ENCODE measurements at places on chromosomes 2 and 18.

DNA sequence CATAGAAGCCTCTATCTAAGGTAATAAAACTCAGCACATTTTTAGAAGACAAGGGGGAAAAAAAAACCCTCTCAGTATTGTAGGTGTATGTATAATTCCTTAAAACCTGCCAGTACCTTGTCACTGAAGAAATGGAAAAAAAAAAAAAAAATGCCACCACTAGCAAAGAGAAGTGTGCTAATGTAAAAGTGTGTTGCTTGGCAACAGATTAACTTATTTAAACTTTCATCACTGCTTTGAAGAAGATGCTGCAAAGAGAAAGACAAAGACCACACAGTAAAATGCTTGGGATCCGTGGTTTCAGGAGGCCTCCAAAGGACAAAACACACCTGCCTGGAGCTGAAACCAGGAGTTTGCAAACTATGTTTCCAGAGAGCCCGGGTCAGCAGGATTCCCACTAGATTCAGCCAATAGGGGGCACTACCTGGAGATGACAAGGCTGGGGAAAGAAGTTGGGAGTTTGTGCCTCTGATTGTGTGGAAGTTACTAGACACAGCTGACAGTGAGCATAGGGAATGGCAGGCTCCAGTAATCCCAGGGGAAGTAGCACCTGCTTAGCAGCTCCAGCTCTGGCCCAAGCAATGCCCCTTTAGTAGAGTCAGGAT is 169.1 kb upstream of the TRIB2 start:
- no peak for DNase-seq

- no peak for DNase-seq
Observed at GRCh38 chr2:69081001-69081580, 68.1 kb downstream of the ANTXR1 start.

DNA sequence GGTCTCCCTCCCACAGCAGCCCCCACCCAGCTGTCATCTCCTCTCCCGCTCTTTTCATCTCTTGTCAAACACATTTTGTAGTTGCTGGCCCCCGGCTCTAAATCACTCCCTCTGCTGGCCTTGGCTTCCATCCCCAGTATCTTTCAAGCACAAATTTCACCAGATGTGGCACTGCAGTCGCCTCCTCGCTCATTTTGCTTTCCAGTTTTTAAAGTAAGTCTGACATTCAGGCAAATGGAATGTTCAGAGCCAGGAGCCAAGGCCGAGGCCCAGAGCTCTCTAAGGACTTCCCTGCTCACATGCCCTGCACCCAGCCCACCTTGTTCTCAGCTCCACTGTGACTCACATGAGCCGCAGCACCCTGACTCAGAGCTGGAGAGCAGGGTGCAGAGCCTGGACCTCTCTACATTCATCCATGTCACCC is 158.4 kb downstream of the GALNT14 start:
- no peak for DNase-seq

- DNase-seq = no peak
Observed at GRCh38 chr18:24546307-24546706, 85.9 kb downstream of the HRH4 start.

- no peak for DNase-seq
Observed at GRCh38 chr2:238101891-238102841, 2.0 kb downstream of the ESPNL start.

DNA sequence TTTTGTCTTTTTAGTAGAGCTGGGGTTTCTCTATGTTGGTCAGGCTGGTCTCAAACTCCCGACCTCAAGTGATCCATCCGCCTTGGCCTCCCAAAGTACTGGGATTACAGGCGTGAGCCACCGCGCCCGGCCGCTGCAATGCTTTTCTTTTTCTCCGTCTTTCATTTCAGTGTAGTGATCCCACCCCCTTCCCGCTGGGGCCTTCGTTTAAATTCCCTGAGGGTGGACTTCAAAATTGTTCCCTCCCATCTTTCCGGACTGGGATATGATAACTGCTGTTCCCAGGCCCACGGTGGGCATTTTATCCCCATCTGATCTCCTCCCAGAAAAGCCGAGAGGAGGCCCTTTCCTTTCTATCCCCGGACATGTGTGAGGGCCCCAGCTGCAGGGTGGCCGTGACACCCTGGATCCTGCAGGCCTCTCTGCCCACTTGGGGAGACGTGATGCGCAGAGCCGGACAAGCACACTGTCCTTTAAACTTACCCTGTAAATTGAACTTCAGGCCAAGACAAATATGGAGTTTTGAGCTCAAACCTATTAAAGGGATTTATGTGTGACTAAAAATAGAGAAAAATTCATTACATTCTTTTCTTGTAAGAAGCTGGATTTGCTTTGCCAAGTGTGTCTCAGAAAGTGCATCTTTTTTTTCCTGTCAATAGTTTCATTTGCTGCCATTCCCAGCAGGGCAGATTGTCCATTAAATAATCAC is 54.5 kb upstream of the AFF3 start:
- no peak for DNase-seq

DNA sequence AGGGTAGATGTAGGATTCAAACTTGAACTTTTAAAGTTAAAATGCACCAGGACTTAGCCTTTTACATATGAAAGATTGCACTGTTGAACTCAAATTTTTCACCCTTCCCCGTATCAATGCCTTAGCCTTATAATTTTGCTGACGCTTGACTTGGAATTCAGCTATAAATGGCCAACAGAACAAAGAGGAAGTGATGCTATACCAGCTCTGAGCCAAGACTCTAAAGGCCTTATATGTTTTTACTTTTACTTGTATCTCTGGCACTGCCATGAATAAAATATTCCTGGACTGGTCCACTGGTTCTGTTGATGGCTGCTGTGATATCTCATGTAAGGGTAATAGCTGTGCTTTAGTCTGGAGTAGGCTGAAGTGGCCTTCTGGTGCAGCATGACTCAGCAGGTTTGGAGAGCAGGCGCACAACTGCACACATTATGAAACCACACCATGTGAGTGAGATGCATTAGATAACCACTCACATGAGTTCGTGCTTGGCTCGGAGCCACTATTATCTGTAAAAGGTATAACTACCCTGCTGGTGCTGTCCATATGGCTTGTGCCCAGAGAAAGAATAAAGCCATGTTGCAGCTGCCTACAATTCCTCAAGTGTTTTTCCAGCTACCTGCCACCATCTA is 8.4 kb upstream of the IER3IP1 start:
- DNase-seq = no peak

DNA sequence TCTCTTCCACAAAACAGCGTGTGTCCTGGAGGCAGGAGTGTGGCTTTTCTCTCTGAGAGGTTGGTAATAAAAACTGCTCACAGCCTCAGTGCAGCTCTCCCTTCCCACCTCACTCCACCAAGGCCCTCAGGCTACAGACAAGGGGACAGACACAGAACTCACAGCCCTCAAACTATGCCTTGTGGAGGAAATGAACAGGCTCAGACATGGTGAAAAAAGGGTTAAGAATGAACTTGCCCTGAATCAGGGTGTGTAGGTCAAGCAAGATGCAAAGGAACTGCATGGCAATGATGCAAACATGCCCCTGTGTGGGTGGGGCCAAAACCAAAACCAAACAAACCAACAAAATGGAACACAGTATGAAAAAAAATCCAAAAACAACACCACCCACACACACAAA is 125.8 kb downstream of the GALNT14 start:
- DNase-seq = no peak

GRCh38 chr2:161177969-161178368 is 17.7 kb downstream of the TANK start:
- no peak for DNase-seq

- no peak for DNase-seq
Observed at GRCh38 chr2:160258492-160258805, 58.4 kb upstream of the ITGB6 start.

- no peak for DNase-seq
Observed at GRCh38 chr2:48927355-48927754, 171.8 kb upstream of the LHCGR start.

- no peak for DNase-seq
Observed at GRCh38 chr2:54429054-54429453, 27.1 kb upstream of the SPTBN1 start.

GRCh38 chr2:238431-238830 is 25.4 kb downstream of the SH3YL1 start:
- DNase-seq = no peak

DNA sequence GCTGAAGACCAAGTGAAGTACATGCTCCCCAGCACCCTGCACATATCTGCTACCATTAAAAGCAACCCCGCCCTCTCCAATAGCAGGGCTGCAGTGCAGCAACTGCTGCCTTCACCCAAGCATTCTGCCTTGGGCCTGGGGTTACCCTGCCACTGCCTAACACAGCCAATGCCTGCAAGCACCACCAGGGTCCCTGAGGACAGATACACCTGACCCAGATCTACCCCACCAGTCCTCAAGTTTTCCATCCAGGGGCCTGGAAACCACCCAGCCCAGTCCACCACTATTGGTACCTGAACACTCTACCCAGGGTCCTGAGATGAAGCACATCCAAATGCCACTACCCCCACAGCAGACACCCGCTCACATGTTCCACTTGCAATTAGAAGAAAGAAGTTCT is 181.1 kb upstream of the RBBP8 start:
- DNase-seq = no peak

DNA sequence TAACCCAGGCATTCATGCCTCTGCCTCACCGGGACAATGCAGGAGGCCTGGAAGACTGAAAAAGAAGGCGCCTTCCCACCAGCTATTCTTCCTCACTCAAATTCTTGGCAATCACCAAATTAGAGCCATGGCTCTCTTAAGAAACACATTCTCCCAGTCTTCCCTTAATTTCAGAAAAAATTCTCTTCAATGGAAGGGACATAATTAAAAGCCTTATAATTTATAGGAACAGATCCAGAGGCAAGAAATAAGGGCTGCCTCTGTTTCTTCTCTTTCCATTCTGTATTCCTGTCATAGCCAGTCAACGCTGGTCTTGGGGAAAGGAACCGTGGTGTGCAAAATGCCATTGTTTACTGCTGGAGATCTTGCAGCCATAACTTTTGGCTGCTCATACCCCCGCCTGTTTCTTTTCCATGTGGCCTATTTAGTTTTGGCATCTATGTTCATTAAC is 32.8 kb downstream of the DTNA start:
- DNase-seq = no peak

GRCh38 chr2:64259312-64259711 is 115.1 kb upstream of the PELI1 start:
- no peak for DNase-seq

DNA sequence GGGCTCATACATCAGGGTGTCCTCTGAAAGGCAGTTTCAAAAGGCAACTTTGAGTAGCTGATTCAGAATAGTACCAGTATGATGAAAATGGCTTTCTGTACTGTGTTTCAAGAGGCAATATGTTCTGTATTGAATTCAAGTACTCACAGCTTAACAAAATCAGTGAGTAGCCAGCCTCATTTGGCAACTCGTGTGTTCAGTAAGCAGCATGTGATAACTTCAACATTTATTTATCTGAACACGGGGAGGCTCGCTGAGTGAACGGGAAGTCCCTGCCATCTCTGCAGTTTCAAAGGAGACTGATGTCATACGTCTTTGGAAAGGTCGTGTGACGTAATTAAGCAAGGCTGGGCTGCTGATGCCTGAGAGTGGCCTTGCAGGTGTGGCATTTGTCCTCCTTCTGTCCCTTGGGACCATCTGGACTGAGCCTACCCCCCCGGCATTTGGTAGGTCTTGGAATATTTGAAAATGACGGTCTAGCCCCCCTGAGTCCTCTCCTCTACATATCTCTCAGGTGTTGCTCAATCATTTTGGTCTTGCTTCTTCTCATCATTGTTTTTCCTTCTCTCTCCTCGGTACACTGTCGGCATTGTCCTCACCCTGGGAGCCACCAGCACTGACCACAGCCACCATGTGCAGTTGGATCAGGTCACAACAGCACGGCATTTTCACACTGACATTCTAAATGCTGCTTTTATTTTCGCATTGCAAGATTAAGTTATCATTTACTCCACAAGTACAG is 62.8 kb downstream of the SMIM21 start:
- no peak for DNase-seq

GRCh38 chr2:203857656-203858055 is 9.9 kb upstream of the CTLA4 start:
- no peak for DNase-seq

DNA sequence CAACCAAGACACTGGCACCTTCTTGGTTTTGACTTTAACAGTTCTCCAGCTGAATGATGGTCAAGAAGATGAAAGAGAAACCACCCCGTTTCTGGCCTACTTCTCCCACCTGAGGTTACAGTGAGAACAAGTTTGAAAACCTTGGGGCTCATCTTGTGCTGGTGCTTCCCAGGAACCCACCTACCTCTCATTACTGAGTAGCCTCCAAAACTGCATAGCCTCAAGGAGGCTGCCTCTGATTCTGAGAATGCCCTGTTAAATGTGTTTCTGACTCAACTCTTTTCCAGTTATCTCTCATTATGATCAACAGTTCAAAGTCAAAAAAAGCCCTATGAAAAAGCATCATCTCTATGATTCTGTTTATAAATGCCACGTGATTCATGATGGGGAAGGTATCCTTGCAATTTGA is 121.9 kb downstream of the CACNB4 start:
- peak; percentile 46 for DNase-seq

- no peak for DNase-seq
Observed at GRCh38 chr2:59034837-59035236, 793.7 kb upstream of the FANCL start.

DNA sequence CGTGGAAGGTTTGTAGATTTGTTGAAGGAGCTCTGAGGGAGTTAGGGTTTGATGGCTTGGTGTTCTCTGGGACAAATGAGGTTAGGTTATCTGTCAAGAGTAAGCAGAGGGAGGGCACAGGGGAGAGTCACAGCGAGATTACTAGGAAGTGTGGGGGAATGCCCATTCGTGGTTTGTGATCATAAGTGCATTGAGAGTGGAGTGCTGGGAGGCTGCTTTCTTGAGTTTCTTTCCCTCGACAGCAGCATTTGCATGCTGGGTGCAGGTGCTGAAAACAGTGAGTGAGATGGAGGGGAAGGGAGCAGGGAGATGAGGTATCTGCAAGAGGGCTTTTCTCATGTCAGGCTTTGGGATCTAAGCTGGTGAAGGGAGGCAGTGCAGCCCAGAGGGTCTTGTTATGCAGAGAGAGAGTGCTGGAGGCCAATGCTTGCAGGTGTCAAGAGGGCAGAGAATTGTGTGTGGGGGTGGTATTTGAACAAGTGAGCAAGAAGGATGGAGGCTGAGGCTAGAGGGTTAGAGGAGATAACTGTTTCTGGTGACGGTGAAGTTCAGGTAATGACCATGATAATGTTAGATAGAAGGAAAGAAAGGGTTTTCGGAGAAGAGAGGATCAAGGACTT is 8.8 kb downstream of the RALB start:
- peak; percentile 73 for DNase-seq

DNA sequence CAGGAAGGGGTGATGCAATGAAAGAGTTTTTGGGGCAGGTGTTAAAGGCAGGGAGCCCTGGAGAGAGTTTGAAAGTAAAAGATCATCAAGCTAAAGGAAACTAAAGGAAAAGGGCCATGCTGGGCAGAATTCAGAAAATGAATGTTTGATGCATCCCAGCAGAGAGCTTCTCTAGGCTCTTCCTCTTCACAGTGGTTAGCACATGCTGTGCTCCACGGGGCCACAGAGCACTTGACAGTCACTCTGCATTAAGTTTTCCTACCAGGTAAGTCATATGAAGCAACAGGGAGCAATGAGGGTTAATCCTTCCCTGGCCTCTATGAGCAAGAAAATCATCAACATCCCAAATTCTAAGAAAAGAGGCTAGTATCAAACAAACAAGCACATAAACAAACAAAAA is 895.2 kb downstream of the TRIB2 start:
- no peak for DNase-seq

- no peak for DNase-seq
Observed at GRCh38 chr2:112688086-112688880, 32.5 kb upstream of the NT5DC4 start.

Measured in T-helper 2 cell treated with Interferon-gamma antibody and Interleukin-4, amounts not matched to agents 5 μg/mL and 100 μg/mL, for 36 hours (primary cell).